GM12892 (cell line): ENCODE measurements at places on chromosomes 2 and 18.

DNA sequence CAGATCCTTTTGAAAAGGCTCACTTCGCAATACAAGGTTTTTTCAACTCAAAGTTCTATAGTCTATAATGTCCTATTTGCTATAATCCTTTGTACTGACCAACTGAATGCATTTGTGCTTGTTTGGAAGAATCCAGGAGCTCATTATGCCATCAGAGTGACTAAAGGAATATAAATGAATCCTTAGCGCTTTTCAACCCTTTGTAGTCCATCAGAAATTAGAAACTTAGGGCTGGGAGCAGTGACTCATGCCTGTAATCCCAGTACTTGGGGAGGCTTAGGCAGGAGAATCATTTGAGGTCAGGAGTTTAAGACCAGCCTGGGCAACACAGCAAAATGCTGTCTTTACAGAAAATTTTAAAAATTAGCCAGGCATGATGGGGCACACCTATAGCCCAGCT, 330.2 kb upstream of the CHAC2 start:
- no peak for DNase-seq

- no peak for DNase-seq
These were observed 144.8 kb upstream of the CYP26B1 start for GRCh38 chr2:72292433-72292832.

DNA sequence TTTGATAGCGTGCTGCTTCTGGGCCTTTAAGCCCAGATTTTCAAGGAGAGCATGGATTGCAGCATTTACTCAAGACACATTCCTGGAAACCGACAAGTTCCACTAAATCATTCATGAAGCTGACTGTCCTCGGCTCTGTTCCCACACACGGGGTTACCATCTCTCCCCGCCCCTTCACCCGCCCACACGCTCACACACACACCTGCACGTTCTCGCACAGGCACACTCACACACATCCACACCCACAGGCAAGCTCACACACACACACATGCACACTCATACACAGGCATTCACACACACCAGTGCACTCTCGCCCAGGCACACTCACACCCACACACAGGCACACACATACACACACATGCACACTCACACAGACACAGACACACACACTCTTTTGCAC, 150.0 kb upstream of the AGAP1 start:
- no peak for DNase-seq

DNA sequence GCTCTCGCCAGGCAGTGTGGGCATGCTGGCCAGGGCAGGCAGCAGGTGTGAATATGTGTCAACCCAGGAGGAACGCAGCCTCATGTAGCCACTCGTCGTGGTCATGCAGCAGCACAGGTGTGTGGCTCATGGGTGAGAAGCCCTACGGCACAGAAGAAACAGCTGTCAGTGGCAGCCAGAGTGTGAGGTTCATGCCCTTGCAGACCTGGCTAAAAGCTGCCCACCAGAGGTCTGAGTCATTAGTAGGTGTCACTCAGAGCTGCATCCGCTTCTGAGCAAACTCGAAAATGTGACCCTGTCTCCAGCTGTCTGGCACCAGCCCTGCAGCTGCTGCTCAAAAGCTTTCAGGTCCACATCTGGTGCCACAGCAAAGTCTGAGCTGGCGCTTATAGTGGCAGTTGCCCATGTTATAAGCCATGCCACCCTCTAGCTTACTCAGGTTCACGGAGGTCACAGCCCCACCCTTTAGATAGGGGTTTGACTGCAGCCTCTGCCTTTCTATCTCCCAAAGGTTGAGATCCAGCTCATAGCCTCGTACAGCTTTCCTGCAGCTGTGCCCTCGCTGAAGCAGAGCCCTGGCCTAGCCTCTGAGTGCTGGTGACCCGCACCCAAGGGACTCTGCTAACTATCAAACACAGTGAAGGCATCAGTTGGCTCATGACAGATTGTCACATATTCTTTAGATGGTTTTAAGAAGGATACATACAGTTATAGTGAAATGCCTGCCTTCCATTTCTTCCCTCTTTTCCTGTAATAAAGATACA, 195.0 kb downstream of the CCDC102B start:
- no peak for DNase-seq

GRCh38 chr2:241763551-241764274, 12.9 kb upstream of the GAL3ST2 start:
- peak; percentile 6 for DNase-seq

DNA sequence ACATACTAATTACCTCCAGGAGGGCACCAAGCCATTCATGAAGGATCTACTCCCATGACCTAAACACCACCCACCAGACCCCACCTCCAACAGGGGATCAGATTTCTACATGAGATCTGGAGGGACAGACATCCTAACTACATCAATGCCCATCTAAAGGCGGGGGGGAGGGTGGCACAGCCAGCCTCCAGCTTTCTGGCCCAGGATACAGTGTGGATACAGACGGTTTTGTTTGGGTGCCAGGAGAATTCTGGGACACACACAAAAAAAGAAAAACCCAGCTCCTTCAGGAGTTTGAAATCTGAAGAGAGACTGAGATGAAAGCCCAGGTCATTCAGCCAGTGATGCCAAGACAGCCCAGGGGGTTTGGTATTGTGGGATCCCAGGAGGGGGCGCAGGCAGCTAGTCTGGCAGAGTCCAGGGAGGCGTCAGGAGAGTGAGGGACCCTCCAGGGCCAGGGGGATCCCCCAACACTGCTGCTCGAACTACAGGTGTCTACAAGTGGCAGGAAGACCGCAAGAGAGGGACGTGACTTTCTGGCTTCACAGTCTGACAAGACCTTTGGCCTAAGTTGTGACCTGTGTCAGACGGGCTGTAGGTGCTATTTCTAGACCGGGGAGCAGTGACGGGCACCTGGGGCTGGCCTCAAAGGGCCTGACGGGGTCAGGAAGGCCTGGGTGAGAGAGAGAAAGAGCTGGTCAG, 62.1 kb downstream of the NDUFA10 start:
- DNase-seq: no peak

- no peak for DNase-seq
These were observed 4.5 kb upstream of the IL18RAP start for GRCh38 chr2:102418421-102418961.
